CD8-positive, alpha-beta memory T cell (primary cell): ENCODE measurements at places on chromosomes 1 and 21.

- DNase-seq, result no peak
These were observed 561 bp downstream of the OLFM3 start for GRCh38 chr1:101995984-101996745.

DNA sequence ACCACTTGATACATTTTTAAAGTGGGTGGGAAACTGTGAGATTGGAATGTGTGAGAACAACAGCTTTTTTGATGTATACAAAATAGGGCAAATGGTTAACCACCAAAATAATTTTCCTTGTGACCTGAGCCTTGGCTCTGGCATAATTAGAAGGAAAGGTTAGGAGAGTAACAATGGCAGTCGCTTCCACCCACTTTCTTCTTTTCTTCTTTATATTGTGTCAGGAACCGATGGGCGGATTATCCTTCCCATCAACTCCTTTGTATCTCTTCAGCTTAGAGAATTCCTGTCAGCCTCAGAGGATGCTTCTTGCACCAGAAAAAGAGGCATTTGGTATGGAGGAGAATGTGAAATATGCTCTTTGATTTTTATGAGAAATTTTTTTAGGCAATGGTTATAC is 90.6 kb downstream of the SDCCAG8 start:
- no peak for DNase-seq

GRCh38 chr1:201724039-201724765 is 104.8 kb upstream of the IPO9 start:
- DNase-seq, result no peak

DNA sequence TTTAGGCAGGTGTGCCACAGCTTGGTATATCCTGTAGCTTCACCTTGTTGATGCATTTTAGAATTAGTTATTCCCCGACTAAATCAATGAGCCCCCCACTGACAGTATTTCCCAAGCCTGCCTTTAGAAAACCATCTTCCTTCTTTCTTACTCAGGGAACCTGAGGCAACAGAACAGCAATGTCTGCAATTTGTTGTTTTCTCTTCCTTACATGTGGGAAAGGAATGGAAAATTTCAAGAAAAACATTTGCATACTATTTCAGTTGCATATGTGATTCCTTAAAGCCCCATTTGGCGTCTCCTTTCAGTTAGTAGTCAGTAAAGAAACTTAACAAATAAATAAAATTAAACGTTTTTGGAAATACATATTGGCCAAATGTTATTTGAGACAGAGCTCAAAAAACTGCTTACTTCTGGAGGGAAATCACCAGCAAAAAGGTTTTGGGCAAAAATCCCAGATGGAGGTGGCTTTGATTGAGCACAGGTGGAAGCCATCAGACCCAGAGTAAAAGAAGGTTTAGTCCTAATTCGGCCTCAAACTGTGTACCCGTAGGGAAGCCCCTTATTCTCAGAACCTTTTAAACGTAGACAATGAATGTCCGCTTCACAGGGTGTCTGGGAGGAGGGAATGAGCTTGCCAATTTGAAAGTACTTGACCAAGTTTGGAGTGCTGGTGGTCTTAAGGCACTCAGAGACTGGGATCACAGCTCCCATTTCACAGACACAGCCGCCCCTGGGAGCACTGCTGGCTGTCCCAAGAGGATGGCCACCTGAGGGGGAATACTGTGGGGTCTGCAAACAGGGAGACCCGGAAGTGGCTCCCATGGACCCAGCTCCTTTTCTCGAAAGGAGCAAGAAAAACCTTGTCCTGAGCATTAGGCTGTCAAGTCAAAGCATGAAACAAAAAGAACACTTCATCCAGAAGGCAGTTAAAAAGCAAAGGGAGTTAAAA is 9.4 kb downstream of the LHX4 start:
- no peak for DNase-seq

DNA sequence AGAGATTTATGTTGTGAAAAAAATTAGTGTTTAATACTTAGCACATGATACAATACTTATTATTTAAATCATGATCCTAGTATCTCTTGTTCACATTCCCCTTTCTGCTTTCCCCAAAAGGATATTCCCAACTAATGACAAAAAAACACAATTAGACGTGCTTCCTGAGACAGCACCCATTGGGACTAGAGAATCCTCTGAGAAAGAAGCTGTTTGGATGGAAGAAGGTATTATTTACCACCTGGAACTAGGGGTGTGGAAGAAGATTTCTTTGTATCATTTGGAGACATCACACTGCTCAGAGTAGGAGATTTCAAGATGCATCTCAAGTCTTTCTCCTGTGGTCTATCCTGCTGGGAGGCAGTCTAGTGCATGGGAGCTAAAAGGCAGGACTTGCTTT is at the start of gene OR10Z1:
Gene OR10Z1 (plus strand): TSS at position 301 of the 400 bp plus-strand sequence. CDS start 1,171 bp downstream, outside the sequence.
- no peak for DNase-seq

DNA sequence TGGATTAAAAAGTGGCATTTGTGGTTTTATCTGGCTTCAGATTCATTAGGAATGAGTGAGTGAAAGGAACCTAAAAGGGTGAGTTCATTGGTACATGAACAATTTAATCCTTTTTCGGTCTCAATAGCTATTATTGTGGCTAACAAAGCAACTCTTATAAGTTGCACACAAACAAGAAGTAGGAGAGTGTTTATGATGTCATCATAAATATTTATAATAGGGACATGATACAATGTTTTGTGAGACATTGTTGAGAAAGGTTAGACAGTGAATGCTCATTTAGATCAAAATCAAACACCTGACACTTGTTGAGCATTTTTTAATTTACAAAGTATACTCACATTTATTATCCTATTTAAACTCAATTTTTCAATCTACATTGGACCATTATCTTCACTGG is 363.4 kb downstream of the PDE4B start:
- DNase-seq, result no peak

DNA sequence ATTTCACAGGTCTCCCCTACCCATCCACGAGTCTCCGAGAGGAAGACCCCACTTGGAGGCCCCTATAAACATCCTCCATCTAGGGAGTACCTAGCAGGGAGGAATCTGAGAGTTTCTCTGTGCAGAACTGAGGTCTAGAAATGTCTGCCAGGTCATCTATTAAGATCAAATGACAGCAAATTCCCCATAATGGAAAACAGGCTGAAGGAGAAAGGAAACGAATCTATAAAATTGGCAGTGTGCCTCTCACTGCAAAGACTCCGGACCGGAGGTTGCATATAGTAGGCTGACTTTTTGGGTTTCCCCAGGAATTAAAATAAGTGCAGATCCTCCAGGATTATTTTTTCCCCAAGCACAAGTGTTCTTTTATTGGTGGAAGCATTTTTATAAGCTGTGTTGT is 57.7 kb downstream of the NMNAT2 start:
- DNase-seq, result no peak

- DNase-seq, result no peak
These were observed 47.0 kb upstream of the RBM15 start for GRCh38 chr1:110292031-110292741.

- DNase-seq, result no peak
These were observed 75.0 kb downstream of the PBX1 start for GRCh38 chr1:164633997-164634396.

DNA sequence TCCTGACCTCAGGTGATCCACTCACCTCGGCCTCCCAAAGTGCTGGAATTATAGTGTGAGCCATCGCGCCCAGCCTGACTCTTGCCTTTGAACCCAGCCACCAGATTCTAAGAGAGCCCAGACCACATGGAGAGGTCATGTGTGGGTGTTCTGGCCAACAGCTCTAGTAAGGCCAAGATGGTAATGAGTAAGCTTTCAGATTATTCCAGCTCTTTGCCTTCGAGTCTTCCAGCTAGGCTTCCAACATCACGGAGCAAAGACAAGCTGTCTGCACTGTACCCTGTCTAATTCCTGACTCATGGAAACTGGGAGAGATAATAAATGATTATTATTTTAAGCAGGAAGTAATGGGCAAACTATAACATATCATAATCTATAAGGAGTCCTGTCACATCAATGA is 14.8 kb upstream of the ZFP69B start:
- no peak for DNase-seq

DNA sequence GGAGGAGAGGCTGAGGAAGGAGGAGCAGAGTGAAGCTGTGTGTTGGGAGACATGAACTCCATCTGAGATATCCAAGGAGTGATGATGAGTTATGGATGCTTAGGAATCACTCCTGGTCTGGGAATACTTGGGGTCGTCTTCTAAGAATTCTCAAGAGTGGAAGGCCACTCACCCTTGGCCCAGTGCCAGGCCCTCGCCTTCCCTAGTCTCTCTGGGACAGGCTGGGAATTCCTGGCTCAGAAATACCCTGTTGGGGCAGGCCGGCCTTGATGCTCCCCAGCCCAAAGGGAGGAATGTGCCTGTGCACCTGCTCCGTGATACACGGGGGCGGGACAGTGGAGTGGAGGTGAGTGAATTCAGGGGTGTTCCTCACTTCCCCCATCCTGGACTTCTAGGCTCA is 12.6 kb upstream of the LMNA start:
- DNase-seq, result no peak

DNA sequence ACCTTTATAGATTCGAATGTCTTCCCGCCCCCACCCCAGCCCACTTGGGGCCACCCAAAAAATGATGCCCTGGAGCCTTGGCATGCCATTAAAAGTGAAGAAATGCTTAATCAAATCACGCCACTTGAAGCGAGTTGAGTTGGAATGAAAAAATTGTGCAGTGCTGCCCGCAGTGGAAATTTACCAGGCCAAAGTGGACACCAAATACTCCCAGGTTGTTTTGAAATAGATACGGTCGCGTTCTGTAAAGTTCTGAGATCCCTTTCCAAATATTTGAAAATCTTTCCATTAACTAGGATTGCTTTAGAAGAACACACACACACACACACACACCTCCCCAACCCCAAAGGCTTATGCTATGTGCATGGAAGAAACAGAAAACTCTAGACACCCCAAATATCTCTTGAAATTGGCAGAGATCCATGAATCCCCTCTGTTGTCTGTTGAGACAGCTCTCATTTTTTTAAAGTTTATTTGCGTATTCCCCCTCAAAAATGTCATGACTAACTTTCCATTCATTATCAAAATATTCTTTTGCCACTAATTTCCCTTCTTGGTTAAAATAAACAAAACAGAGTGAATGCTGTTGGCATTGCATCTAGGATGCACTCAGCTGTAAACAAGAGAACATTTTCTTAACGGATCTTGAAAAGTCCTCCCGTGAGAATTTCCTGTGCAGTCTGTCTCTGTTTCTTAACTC is 142.3 kb upstream of the KCNE2 start:
- no peak for DNase-seq

DNA sequence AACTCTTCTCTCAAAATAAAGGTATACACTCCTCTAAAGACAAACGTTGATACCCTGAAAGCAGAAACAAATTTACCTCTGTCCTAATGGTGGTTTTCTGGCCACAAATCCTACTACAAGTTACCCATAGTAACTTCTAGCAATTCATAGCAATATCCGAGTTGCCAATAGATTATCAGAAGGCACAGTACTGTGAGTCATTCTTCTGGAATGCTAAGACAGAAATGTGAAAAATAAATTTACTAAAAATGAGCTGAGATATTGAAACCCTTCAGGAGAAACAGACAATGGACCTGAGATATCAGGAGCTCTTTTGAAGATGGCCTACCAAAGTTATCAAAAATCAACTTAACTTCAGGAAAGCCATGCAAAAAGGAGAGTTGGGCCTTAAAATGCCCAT is 715.0 kb upstream of the ADAMTS5 start:
- no peak for DNase-seq

GRCh38 chr1:3161176-3161840 is 92.3 kb downstream of the PRDM16 start:
- DNase-seq, result no peak

DNA sequence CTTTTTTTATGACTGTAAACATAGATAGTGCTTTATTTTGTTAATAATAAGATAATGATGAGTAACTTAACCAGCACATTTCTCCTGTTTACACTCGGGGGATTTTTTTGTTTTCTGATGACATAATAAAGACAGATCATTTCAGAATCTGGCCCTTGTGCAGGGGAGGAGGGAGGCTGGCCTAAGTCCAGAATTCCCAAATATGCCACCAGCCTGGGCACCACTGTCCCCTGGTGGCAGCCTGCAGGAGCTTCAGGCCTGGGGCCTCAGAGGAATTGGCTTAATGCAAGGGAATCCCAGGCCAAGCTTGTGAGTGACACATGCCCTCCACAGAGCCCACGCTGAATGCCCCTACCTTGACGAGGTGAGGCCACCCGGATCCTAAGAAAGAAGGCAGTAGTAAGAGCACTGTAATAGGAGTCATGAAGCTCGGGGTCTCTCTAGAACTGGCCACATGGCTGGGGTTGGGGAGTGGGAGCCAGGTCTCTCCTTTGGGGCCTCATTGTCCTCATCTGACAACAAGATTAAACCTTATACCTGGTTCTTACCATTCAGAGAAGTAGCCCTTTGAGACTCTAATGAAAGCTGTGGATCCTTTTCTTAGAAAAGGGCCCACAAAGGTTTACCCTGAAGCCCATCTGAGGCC is 24.1 kb downstream of the ETNK2 start:
- DNase-seq, result no peak

- no peak for DNase-seq
These were observed 36.3 kb upstream of the SUCO start for GRCh38 chr1:172496678-172497077.

GRCh38 chr1:229478852-229479251 is 29.3 kb downstream of the NUP133 start:
- no peak for DNase-seq

GRCh38 chr1:93638981-93639380 is 42.7 kb downstream of the BCAR3 start:
- no peak for DNase-seq

DNA sequence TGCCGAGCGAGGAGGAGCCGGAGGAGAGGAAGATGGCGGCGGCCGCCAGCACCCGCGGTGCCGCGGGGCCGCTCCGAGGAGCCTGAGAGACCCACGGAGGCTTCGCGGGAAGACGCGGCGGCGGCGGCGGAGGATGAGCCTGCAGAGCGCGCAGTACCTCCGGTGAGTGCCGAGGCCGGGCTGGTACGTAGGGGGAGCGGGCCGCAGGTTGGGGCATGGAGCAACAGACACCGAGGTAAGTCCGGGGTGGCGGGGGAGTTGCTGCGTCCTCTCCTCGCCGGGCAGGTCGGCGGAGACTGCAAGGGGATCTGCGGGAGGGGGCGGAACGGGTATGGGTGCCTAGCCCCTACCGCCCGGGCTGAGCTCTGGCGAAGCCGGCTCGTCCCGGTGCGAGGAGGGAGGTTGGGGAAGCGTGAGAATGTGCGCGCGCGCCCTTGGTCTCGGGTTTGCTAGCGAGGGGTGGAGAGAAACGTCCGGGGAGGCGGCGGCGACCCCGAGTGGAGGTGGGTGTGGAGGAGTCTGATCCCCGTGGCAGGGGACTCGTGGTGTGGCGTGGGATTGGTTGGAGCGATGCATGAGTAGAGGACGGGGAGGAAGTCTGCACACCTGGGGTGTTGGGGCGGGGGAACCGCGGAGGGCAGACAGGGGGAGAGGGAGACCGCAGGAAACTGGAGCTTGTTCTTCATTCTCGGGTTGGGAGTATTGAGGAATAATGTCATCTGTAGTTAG is at the start of gene SMG7:
Gene SMG7 (plus strand): TSS at position 12 of the 729 bp plus-strand sequence. CDS start 122 bp downstream, at position 134.
- DNase-seq, result peak; percentile 43

DNA sequence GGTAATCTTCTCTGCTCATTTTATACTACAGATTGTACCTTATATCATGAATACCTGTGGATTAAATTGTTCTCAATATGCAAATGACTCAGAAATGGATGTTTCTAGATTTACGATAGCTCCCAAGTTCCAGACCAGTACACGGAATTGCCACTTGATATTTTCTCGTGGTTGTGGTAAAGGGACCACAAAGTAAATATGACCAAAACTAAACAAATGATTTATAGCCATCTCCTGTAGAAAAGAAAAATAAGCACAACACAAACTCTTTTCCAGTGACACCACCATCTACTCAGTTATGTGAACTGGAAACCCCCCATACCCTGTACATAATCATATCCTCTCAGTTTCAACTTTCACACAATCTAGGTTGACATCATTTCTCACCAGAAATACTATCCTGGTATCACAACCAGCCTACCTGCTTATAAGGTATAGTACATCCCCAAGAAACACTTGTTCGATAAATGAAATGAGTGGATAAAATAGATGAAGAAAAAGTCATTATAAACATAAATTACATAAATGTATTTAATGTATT is 172.3 kb downstream of the ADGRL4 start:
- no peak for DNase-seq
